Lower leg skin (tissue), 4 donors: ENCODE measurements at places on chromosomes 12 and 14.

- no peak for DNase-seq
These were observed 4.1 kb upstream of the DAO start for GRCh38 chr12:108875682-108876361.

GRCh38 chr14:30389134-30389876 is 169.7 kb upstream of the G2E3 start:
- DNase-seq = peak; percentile 25

DNA sequence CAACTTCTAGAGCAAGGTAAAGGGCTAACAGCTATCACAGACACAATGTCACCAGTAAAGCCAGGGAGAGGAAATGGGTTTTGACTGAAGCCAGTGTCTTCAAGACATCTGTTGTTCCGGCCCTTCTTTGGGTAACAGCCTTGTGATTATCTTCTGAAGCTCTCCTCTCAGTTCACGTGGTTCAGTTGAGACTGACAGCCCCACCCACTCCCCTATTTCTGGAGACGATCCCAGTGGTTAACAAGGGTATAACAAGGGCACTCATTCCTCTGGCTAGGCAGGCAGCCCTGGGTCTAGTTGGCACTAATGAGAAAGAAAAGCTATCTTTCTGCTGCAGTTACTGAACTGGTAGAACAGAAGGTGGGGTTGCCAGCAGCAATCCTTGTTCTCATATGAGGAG is 6.9 kb downstream of the GNPTAB start:
- DNase-seq = peak; percentile 90

GRCh38 chr12:14655284-14655683 is 41.1 kb downstream of the GUCY2C start:
- no peak for DNase-seq

DNA sequence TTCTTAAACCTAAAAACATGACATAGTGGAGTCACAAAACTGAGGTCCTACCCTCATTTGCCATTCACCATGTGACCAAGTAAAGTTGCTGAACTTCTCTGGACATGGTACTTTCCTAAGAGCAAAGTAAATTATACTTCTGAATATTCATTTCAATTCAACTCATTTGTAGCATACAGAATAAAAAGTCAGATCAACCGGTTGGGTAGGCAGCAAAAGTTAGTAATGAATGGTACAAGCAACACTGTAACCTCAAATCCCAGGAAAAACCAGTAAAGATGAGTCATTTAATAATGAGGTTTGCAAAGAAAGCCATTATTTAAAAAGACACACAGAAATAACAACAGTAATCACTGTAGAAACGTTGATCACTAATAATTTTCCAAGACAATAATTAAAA is 8.7 kb downstream of the POLE2 start:
- DNase-seq = no peak

- no peak for DNase-seq
These were observed 474.1 kb upstream of the SOX5 start for GRCh38 chr12:24423611-24424010.

- DNase-seq = no peak
These were observed 219.3 kb downstream of the APAF1 start for GRCh38 chr12:98864363-98864762.

GRCh38 chr12:121295116-121295745 is 1.3 kb downstream of the CAMKK2 start:
- DNase-seq = peak; percentile 76

GRCh38 chr12:7369274-7369729 is 65.4 kb downstream of the ACSM4 start:
- DNase-seq = peak; percentile 21

- no peak for DNase-seq
These were observed at the start of gene ASB2 for GRCh38 chr14:93976477-93977057. Gene ASB2 (minus strand): TSS chr14:93976570. CDS start chr14:93964539, 12,031 bp downstream.

GRCh38 chr14:69318901-69319475 is 59.0 kb downstream of the GALNT16 start:
- no peak for DNase-seq

DNA sequence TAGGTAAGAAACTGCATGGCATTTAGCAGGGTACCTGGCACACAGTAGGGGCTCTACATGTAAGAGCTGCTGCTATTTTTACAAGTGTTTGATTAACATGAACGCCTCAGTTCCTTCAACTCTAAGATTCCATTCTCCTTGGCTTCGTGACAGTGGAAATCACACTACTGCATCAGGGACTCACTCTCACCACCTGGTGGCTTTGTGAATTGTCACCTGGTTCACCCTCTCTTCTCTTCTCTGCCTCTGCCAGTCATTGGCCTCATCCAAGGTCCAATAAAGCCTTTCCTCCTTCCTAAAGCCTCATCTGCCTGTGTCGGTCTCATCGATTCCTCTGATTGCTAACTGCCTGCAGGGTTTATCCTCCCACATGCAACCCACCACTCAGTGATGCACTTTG is 476.4 kb downstream of the VRK1 start:
- DNase-seq = no peak

- DNase-seq = no peak
These were observed 46.9 kb downstream of the PAWR start for GRCh38 chr12:79643821-79644220.

- no peak for DNase-seq
These were observed 18.2 kb downstream of the MSRB3 start for GRCh38 chr12:65296508-65297265.

DNA sequence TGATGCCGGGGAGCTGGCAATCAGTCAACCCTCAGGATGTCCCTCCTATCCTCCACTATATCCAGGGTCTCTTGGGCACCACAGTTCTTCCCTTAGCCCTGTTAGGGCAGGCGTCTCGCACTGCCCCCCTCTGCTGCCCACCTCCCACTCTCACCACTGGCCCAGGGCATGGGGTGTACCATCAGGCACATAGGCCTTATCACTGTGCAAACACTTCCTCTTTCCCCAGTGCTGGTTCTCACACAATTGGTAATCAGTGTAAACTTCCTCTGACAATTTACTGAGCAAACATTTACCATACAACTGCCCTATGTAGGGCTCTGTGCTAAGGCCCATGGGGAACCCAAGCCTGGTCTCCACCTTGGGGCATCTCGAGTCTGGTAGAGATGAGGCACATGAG is 20.1 kb upstream of the TMED10 start:
- DNase-seq = no peak

- no peak for DNase-seq
These were observed 31.5 kb downstream of the HEATR5A start for GRCh38 chr14:31388687-31389413.

- DNase-seq = no peak
These were observed 20.0 kb upstream of the IFNG-AS1 start for GRCh38 chr12:67969134-67969802.

DNA sequence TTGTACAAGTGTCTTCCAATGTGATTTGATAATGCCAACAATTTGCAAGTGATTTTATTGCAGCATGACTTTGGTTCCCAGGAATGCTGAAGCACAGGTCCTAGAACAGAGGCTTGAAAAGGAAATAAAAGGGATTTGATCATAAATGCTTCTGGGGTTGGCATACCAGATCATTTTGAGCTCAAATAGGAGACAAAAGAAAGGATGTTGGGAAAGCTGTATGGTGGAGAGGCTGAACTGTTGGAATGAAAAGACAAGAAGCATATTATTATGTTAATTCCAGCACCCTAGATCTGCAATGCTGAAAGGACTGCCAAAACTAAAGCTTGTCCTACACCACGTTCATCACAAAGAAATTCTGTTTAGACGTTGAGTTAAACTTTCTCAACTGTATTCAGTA is 143.1 kb downstream of the BICD1 start:
- DNase-seq = no peak

DNA sequence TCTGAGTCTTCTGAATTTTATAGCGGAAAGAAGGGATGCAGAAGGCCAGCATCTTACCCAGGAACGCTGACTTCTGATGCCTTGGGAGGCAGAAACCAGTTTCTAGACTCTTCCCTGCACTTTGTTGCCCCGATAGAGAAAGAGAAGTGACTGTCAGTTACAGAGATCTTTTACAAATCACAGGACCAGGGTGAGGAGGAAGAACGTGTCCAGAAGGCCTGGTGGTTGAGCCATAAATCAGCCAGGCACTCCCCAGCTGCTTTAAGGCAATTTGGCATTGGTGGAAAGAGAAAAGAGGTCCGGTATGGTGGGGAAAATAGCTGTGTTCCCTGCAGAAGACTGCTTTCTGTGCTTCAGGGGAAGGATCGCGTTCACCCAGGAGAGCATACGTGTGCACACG is 88.7 kb upstream of the KCNA1 start:
- DNase-seq = no peak

GRCh38 chr12:286531-287300 is 24.1 kb upstream of the SLC6A13 start:
- no peak for DNase-seq

- peak; percentile 38 for DNase-seq
These were observed 22.3 kb upstream of the CTDSP2 start for GRCh38 chr12:57868851-57869268.

GRCh38 chr12:62632411-62632918 is 165.8 kb downstream of the MON2 start:
- peak; percentile 89 for DNase-seq

DNA sequence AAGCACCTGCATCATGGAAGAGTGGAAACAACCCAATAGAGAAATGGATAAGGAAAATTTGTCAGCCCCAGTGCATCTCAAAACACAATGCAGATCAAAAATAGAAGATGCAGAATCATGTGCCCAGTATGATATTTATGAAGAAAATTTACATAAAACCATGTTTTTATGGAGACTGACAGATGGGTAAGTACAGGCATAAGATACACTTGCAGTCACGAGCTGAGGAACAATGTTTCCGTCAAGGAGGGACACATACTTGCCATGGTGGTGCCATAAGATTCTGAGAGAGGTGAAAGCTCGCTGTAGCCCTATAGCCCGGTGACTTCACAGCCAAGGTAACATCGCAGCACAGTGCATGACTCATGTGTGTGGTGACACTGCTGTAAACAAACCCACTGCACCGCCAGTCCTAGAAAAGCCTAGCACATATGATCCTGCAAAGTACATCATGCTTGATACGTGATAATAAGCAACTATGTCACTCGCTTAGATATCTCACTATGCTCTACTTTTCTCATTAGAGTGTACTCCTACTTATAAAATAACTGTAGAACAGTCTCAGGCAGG is 112.6 kb downstream of the RIMBP2 start:
- peak; percentile 9 for DNase-seq

GRCh38 chr12:34399631-34400410 is 377.5 kb downstream of the ALG10 start:
- DNase-seq = peak; percentile 69

GRCh38 chr12:104485651-104486362 is 29.1 kb downstream of the CHST11 start:
- no peak for DNase-seq

DNA sequence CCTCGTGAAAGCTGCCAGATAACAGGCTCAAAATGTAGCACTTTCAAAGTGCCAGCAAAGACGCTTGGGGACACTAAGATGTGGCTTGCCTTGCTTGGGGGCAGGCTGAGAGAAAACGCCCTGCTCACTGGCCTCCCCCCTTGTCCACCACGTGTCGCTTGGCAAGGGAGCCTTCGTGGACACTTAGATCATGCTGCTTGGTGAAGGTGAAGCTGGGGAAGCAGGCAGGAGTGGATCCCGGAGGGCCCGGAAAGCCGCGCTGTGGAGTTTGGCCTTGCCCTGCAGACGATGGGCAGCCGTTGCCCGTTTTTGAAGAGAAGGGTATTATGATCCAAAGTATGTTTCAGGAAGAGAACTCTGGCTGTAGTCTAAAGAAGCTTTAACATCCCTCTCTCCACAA is 53.4 kb upstream of the BDKRB2 start:
- no peak for DNase-seq

GRCh38 chr12:39771456-39771855 is 151.9 kb upstream of the ABCD2 start:
- DNase-seq = no peak

GRCh38 chr14:70704960-70705359 is 63.2 kb downstream of the TTC9 start:
- no peak for DNase-seq

DNA sequence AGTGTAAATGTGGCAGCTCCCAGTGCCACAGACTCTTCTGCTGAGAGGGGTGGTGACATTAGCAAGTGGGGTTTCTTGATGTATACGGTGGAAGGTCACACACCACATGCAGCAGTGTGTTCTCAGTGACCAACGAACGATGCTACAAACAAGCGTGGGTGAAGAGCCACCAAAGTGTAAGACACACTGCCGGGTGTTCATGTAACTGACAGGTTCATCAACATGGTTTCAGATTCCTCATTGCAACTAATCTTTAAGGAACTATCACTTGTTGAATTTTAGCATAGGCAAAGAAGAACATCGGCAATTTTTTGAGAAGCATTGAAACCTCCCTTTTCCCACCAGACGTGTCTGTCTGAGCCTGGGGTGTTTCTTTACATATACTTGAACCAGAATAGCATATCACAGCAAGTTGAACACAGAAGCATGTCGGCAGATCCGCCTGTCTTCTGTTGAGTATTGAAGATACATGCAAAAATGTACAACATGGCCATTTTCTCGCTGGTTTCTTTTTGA is 58.8 kb downstream of the PPP2R5C start:
- DNase-seq = no peak

DNA sequence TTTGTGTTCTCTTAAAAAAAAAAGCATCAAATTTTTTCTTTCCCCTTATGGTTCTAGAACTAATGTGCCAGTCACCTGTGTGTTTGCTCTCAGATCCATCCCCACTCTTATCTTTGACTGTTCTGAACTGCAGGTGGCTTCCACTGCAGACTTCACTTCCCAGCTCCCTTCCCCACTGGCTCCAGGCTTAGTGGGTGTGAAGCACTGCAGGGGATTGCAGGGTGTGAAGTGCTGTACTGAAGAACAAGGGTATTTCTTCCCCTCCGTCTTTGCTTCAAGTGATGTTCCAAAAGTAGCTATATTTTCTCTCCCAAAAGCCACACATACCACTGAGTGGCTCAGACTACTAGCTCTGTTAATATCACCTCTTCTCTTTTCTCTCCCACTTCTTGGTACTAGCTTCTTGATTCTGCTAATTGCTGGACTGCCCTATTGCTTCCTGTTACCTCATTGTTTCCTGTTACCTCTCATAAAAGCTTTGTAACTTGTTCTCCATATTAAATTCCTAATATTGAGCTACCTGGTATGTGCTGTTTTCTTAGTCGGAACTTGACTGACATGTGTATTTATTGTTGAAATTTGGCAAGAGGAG is 115.4 kb upstream of the PRICKLE1 start:
- no peak for DNase-seq
